Left lung (tissue), 14 donors: ENCODE measurements at places on chromosomes 16 and 17.

GRCh38 chr17:1985686-1986085 lies 39.4 kb downstream of the RTN4RL1 start:
- DNase-seq, result no peak

- DNase-seq, result peak; percentile 26
Observed at GRCh38 chr16:73717266-73717974, 579.2 kb upstream of the PSMD7 start.

GRCh38 chr17:59425085-59425931 lies 93.9 kb downstream of the YPEL2 start:
- peak; percentile 36 for DNase-seq

DNA sequence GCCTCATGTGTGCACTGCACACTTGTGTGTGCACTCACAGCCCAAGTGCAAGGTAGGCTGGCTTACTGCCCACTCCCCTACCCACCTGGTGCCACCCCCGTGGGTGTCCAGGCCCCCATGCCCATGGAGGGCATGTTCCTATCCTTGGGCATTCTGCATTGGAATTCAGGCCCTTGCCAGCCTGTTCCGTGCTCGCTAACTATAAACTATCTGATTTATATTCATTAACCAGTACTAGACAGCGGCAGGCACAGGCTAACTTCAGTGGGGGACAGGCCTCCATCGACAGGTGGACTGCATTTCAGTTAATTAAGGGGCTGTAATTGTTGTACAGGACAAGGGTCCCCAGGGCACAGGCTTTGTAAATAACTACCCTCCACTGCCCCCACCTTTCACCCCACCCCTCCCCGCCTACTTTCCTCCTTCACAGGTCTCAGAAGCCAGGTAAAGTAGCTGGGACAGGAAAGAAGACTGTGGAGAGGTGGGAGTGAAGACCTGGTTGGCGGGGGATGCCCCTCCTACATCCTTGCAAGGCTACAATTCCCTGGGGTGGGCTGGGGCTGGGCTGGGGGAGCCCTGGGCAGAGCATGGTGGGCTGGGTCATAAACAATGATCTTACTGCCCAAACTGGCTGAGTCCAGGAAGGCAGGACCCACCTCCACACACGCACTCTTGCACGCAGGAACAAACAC lies 119.0 kb upstream of the LHX1 start:
- DNase-seq, result no peak

GRCh38 chr17:78896091-78896833 lies 6.7 kb downstream of the CEP295NL start:
- no peak for DNase-seq

DNA sequence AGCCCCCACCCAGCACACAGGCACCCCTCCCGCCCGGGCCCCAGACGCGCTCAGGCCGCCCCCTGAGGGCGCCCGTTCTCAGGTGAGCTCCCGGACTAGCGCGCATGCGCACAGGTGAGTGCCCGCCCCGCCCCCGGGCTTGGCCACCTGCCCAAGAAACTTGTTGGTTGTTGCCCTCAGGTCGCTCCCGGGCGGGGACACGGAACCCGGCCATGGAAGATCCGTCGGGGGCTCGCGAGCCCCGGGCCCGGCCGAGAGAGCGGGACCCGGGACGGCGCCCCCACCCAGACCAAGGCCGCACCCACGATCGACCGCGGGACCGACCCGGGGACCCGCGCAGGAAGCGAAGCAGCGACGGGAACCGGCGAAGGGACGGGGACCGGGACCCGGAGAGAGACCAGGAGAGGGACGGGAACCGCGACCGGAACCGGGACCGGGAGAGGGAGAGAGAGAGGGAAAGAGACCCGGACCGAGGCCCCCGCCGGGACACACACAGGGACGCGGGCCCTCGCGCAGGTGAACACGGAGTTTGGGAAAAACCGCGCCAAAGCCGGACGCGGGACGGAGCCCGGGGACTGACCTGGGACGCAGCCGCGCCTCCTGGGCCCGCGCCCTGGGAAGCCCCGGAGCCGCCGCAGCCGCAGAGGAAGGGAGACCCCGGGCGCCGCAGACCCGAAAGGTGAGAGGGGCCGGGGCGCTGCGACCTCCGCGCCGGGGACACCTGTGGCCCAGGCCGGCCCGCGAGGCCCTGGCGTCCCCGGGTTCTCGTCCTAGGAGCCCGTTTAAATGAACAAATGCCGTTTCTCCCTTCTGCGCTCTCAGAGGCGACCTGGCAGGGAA lies at the start of gene MARVELD3:
Gene MARVELD3, plus strand, starts transcription at position 167 of the 840 bp plus-strand sequence. Its CDS starts 46 bp downstream, at position 213.
- peak; percentile 70 for DNase-seq
